Activated naive CD4-positive, alpha-beta T cell treated with anti-CD3 and anti-CD28 coated beads for 36 hours (primary cell): ENCODE measurements at places on chromosomes 6 and 20. TPM values are rescaled to one million over a fixed set of nuclear protein-coding genes. Genes with fewer than 3 reads are reported as not detected.

DNA sequence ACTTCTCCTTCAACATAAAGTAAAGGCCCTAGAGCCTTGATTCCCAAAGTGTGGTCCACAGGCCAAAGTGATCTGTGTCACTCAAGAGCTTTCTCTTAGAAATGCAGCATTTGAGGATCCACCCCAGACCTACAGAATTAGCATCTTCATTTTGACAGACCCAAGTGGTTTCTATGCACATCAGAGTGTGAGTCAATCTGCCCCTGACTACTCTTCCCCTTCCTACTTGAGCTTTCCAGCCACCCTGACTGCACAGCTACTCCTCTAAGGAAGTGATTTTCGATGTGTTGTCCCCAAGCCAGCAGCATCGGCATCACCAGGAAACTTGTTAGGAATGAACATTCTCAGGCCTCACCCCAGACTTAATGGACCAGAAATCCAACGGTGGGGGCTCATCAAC is 2.6 kb downstream of the MEP1A start:
- DNase-seq = no peak

DNA sequence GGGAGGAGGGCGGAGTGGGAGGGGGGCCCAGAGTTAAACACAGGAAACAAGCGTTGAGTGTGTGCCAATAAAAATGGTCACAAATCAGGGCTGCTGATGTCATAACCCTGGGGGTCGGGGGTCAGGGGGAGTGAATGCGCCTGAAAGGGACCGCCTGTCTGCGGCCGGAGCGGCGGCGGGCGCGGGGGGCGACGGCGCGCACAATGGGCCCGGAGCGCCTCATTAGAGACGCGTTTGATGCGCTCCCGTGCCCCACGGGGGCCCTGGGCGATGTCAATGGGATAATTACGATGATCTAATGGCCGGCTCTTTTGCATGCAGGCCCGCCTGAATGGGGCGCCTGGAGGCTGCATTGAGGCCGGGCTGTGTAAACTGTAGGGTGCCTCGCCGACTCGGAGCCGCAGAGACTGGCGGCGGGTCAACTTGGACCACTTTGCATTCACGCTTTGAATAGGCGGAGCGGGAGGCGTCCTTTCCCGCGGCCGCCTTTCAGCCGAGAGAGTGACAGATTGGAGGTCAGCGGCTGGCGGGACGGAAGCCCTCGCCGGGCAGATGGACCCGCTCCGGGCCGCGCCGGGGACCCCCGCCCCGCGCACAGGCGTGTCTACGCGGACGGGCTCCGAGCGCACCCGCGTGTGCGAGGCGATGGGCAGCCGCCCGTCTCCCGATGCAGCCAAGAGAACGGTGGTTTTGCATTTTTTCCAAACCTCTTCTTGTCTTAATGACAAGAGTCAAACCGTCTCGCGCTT is 296.1 kb downstream of the TFAP2C start:
- no peak for DNase-seq

Gene UNC5CL
- total RNA-seq = 3.0 TPM

DNA sequence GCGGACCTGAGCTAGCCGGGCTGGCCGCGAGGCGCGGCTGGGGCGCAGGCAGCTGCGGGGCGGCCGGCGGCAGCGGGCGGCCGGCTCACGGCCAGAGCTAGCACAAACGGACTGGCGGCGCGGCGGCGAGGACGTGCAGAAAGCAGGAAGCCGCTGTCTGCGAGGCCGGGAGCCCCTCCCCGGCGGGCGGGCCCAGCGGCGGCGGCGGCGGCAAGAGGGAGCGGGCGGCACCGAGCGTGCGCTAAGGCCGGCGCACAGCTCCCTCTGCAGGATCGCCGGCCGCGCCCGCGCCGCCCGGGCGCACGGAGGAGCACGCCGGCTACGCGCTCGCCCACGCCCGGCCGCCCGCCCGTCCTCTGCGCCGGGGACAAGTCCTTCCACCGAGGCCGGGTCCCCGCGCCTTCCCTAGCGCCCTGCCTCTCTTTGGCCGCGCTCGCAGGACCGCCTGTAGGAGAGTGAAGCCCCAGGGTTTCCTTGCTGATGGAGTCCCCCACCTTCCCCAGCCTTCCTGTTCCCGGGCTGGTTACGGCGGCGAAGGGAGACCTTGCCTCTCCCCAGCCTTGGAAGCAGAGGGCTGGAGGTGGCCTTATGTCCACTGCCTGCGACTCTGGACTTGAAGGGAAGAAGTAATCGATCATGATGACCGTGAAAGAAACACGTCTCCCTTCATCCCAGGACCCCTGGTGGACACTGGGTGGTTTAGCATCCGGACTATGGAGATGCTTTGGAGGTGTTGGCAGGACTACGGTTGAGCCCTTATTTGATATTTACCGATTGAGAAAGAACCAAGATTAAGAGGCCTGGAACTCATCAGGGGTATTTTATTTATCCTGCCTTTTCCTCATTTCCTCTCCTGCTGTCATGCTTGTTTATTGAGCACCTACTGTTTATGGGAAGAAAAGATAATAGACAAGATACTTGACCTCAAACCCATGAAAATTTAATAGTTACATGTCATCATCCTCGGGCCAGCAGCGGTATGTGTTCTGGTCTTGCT is at the start of gene PREP:
Gene PREP (minus strand): TSS at position 144 of the 997 bp plus-strand sequence. CDS start 191 bp downstream, outside the sequence.
- DNase-seq = peak; percentile 82

GRCh38 chr6:1949538-1949937 is 295.9 kb downstream of the GMDS start:
- DNase-seq = no peak

Gene UBD
- 0.31 TPM for total RNA-seq

DNA sequence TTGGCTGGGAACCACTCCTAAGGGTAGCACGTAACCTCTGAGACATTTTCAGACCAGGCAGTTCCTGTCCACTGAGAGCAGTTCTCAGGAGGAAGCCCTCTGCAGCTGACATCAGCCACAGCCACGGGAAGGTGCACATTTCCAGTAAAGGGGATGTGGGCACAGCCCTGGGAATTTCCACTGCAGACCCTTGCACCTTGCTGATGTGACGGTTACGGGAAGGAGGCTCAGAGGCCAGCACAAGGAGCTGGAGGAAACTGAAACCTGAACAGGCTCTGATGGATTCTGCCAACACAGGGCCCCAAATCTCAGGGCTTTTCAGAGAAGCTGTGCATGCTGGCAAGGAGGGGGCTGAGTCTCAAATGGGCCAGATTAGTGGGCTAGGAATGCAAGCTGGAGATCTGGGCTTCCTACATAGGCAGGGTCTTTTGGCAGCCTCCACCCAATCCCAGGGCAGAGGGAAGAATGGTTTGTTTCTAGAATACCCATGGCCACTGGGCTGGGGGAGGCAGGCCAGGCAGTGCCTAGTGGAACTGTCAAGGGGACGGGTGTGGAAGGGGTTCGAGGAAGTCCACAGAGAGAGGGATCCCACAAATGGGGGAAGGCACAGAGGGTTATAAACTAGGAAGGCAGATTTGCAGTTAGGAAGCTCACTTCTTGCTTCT is 14.2 kb downstream of the EBF4 start:
- DNase-seq = peak; percentile 45

- DNase-seq = peak; percentile 86
Observed at GRCh38 chr6:6515691-6516607, 72.6 kb upstream of the LY86 start.

Gene CNBD2
- total RNA-seq = 4.8 TPM

- DNase-seq = no peak
Observed at GRCh38 chr6:52549428-52549827, 27.4 kb downstream of the TRAM2 start.

DNA sequence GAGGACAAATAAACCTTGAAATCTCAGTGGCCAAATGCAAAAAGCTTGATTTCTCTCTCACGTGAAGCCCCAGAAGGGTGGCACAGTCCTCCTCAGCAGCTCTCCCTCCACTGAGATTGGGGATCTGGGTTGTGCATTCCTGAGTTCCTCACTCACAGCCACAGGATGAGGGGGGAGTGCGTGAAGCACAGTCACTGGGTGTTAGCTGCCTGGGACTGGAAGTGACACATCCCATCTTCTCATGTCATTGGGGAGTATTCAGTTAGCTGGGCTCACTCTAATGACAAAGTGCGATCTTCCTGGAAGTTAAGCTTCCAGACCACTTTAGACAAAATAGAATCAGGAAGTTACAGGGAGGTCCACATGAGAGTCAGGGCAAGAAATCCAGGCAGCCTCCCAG is 192.2 kb upstream of the LRFN2 start:
- no peak for DNase-seq

- DNase-seq = no peak
Observed at GRCh38 chr6:167782698-167783517, 43.8 kb upstream of the AFDN start.

Gene FAM50B
- 4.4 TPM for total RNA-seq

Gene BYSL
- 49.8 TPM for total RNA-seq

DNA sequence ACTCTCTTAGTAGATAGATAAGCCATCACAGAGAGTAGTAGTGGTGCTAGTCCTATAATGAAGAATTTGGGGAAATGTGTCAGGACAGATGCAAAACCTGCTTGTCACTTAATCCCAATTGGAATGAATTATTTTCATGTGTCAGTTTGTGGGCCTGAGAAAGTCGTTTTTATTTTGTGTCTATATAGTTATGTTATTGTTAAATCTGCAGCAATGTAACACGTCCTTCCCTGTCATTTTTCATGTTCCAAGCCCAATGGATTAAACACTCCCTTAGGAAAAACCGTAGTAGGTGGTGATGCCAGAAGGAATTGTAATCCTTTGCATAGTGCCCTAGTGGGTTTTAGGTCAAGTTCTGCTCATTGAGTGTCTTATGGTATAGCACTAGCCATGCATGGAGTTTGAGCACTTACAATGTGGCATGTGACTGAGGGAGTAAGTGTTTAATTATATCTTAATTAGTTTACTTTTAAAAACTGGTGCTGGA is 105.9 kb upstream of the PRSS16 start:
- no peak for DNase-seq

DNA sequence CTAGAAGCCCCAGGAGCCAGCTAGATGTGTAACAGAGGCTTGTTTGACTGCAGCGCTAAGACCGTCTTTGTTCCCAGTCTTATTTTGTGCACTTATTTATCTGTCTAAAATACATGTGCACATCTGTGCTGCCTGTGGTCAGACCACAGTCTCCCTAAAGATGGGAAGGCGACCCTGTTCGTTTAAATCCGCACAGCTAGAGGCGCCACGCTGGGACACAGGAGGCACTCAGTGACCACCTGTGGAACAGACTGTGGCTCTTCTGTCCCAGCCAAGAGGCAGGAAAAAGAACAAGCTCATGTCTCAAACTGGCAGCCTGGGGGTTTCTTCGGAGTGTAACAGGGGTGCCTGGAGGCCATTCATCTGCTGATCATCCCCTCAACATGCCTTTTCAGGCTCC is 66.8 kb downstream of the CPNE5 start:
- no peak for DNase-seq

Gene C20orf141
- not detected for total RNA-seq

GRCh38 chr6:166627875-166628801 is 1.1 kb upstream of the RPS6KA2 start:
- DNase-seq = peak; percentile 70

- DNase-seq = peak; percentile 66
Observed at GRCh38 chr6:3228771-3229565, 1.5 kb upstream of the TUBB2B start.

DNA sequence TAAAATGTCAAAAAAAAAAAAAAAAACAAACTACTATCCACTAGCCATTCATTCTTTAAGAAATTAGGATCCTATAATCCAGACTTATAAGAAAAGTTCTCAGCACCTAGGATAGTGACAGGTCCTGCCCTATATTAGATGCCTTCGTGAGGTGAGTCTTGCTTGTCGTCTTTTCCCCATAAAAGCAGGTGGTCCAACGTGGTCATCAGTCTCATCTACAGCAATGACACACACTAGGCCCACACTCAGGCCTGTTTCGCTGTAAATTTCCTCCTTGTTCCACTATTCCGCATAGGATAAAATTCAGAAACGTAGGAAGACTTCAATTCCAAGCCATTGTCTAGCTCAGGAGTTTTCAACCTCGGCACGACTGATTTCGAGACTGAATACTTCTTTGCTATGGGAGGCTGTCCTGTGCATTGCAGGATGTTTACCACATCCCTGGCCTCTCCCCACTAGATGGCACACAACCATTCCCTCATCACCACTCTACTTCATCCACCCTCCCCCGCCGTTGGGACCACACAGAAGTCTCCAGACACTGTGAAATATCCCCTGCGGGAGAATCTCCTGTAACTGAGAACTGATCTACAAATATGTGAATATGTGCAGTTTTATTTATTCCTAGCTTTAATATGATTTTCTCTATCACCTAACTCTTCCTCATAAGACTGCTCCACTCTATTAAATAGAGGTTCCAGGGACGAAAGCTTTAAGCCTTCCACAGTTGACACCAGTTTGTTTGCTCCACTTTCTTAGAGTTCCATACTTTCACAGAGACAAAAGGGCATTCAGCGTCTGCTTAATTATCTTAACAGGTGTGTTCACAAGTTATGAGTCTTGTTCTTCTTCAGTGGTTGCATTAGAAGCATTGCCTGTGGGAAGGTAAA is 346.3 kb downstream of the BMP2 start:
- no peak for DNase-seq

Gene GTSF1L
- total RNA-seq = not detected

- DNase-seq = no peak
Observed at GRCh38 chr20:48002517-48002970, 217.3 kb upstream of the SULF2 start.

DNA sequence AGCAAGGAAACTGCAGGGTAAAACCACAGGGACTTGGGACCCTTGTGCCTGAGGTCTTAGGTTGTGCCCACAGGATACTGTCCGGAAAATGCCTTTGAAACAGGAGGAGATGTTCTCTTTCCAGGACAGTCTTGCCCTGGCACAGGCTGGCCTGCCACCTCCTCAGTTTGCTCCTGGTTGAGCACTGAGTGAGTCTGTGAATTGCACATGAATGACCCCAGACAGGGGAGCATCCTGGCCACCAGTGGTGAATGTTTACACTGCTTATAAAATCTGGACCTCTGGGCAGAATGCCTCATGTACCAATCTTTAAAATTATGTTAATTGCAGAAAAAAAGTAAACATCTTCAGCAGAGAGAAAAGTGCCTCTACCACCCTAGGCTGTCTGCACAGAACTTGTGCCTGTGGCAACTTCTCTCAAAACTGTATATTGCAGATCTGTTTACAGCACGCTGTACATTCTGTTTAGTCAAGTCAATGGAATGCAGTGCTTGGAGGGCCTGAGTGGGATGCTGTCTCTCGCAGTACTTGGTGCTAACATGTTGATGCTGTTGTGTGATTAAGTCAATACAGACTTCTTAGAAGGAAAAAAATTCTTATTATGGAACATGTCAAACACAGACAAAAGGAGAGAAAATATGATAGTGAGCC is 242.1 kb downstream of the SOD2 start:
- DNase-seq = no peak

Gene DAAM2
- total RNA-seq = not detected

DNA sequence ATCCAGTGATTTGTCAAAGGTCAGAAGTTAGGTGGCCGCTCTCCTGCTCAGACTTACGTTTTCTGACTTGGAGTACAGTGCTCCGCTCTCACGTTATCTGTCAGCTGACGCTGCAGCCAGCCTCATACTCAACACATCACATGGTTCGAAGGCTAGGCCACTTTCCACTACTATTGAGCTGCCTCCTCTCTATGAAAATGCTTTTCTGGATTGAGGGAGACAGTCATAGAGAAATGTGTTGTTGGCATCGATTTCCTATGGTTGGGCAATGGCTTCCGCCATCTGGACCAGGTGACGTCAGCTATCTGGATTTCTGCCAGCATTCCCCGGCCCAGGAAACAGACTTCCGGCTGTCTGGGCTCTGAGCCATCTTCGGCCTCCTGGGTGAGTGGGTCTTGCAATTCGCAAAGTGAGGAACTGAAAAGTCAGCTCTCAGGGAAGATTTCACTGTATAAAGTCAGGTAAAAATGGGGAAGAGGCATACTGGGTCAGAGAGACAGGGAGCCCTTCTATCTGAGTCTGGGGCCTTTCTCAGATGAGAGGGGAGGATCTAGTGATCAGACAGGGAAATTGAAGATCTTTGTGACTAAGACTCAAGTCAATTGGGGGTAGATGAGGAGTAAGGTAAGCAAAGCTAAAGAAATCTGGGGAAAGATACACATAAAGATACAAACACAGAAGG is 37.5 kb upstream of the IER3 start:
- peak; percentile 56 for DNase-seq

Gene RPN2
- total RNA-seq = 104 TPM
